ENCODE measurements at places on chromosomes 13 and 19.
A peak's percentile ranks its signal among the peaks of the same experiment; 100 is the strongest.

DNA sequence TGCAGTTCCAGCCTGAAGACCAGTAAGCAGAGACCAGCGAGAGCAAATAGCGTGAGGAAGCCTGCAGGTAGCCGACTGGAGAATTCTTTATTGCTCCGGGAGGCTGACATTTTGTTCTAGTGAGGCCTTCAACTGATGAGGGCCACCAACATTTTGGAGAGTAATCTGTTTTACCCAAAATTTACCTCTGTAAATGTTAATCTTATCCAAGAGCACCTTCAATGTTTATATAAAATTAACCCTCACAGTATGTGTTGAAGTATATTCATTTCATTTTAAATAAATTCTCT lies 546.4 kb upstream of the SLITRK5 start:
- no peak for DNase-seq

DNA sequence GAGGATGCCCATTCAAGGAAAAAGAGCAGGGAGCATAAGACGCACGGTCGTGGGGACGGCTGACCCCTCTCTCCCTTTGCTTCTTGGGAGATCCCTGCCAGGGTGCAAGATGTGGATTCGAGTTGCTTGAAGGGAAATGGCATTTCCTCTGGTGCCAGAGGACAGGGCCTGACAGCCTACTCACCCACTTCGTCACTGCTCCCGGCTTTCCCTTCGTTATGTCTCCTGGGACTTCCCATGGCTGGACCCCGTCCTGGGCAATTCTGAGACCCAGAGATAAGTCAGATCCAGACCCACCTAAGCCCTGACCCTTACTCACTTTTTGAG lies 1.2 kb downstream of the TBC1D17 start:
- DNase-seq: no peak

DNA sequence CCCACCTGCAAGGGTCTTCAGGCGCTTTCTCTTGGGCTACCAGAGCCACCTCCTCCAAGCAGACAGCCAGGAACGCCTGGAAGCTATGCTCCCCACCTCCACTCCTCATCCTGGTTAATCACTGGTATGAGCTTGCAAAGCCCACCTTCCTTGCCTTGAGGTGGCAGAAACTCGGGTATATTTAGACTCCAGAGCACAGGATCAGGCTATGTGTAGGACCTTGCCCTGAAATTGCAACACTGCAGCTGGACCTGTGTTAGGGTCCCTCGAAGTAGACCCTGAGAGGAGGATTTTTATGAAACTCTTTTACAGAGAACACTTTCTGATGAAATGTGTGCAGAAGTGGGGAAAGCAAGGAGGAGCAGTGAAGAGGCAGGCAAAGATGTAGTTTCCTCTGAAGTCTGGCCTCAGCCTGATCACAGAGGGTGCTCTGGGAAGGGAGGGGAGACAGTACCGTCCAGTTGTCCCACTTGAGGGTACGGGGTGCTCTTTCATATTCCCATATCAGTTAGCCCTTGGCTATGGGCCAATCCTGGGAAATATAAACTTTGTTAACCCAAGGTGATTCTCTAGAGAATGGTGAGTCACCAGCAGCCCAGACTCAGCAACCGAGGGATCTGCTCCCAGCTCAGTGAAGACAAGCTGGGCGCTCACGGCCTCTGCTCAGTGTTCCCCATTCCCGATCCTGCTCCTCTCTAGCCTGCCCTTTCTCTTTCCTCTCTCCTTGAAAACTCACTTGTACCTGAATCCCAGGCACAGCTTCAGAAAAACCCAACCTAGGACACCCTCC lies 157.9 kb downstream of the UQCRFS1 start:
- DNase-seq: no peak

DNA sequence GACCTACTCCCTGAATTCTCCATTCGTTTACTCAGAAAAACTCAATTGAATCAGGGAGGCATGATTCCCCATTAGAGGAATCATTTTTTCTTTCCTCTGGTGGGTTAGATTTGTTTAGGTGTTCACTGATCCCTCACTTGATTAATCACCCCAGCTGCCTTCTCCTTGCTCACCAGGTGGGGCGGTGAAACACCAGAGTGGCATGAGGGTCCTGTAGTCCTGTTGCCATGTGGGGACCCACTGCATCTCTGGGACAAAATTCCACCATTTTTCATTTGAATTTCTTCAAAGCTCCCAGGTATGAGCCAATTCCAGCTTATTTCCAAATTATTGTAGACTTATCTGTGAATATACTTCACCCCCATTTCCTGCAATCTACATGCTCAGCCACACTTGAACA lies 462.7 kb upstream of the ZNF507 start:
- DNase-seq: no peak

GRCh38 chr19:33390101-33390907 lies 16.8 kb downstream of the CEBPG start:
- DNase-seq: no peak

GRCh38 chr13:50334115-50334778 lies 319.0 kb downstream of the KCNRG start:
- no peak for DNase-seq

- DNase-seq: no peak
Observed at GRCh38 chr13:96900986-96901385, 93.3 kb downstream of the OXGR1 start.

DNA sequence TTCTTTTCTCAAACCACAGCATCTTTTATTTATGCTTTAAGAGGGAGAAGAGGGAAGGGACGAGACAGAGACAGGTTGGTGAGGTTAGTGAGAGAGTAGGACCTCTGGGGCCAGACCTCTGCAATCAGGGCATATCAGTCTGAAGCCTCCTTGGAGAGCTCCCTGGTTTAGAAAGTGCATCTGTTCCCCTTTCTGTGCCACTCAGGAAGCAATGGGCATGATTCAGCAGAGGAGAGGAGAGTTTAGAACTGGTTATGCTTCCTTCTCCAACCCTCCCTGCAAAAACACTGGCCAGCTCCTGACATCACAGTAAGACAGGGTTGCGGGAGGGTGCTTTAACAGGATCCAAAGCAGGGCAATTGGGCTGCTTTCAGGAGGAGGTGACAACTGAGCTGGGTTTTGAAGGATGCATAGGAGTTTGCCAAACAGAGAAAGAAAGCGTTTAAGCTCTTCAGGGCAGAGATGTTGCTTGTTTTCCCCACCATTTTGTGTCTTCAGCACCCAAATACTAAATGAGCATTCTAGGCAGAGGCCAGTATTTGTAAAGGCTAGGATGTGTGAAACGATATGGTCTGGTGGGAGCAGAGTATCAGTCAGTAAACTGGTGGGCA lies 33.1 kb downstream of the CERS4 start:
- DNase-seq: no peak

GRCh38 chr13:50589139-50589538 lies 254.4 kb downstream of the DLEU7 start:
- DNase-seq: no peak

- peak; percentile 42 for DNase-seq
Observed at GRCh38 chr13:21079761-21080592, 18.6 kb upstream of the LATS2 start.

Data from PC-9 (cell line).